GM23248 (cell line): ENCODE measurements at places on chromosomes 12 and 14. TPM values are rescaled to one million over a fixed set of nuclear protein-coding genes. Genes with fewer than 3 reads are reported as not detected.

GRCh38 chr14:102819747-102820330 lies 42.6 kb downstream of the TRAF3 start:
- peak; percentile 29 for DNase-seq

DNA sequence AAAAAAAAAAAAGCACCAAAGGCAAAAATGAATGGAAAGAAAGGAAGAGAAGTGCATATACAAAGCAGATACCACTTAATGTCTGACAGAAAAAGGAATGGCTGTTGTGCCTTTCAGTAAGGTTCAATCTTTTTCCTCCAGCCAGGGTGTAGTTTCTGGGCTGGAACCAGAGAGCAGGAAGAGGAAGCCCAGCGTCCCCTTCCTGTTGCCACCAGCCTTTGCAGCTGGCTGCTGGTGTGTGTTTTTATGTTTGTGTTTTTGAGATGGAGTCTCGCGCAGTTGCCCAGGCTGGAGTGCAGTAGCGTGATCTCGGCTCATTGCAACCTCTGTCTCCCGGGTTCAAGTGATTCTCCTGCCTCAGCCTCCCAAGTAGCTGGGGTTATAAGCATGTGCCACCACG lies 64.6 kb upstream of the LTA4H start:
- DNase-seq: no peak

Gene NDRG2
- 0.28 and 0.85 TPM in 2 replicates for polyA plus RNA-seq

Gene C14orf39
- not detected in 2 replicates for polyA plus RNA-seq

- DNase-seq: no peak
Measured at GRCh38 chr12:44582521-44582920, 293.6 kb downstream of the NELL2 start.

GRCh38 chr14:36829547-36829946 lies 167.9 kb downstream of the PAX9 start:
- no peak for DNase-seq

- DNase-seq: no peak
Measured at GRCh38 chr14:29846339-29847055, 81.2 kb downstream of the PRKD1 start.

GRCh38 chr14:104970231-104971068 lies 7.7 kb downstream of the AHNAK2 start:
- peak; percentile 98 for DNase-seq

DNA sequence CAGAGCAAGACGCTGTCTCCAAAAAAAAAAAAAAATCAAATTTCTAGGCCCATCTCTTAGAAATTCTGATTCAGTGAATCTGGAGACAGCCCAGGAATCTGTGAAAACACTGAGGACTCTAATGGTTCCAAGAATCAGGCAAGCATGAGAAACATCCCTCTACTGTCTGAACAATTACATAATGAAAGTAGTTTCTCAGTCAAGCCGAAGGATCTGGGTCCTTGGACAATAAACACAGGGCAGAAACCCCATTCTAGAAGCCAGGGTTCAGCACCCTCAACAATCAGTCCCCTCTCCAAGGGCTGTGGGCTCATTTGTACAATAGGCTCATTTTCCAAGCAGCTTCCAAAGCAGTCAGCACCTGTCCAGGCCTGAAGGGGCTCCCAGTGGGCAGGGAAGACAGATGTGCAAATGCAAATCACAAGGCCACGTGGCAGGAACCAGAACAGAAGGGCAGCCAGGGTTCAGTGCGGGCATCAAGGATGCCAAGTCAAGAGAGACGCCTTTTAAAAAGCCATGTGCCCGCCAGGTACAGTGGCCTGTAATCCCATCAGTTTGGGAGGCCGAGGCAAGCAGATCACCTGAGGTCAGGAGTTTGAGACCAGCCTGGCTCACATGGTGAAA lies 96.1 kb downstream of the KSR2 start:
- DNase-seq: peak; percentile 30

Gene TAS2R46
- polyA plus RNA-seq: not detected in 2 replicates

DNA sequence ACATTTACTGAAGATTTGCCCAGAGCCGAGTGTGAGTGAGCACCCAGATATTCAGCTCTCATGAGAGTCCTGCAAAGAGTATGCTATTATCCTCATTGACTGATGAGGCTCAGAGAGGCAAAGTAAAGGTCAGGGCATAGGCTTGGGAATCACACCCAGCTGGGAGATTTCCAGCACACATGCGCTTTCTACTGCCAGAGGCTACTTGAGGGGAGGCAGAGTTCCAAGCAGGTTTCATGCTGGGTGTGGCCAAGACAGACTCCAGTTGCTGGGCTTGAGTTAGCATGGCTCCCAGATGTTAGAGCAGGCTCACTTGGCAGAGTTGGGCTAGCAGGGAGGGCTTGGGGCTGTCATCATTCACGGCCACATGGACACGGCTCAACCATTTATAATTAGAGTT lies 14.4 kb upstream of the FAM181A start:
- DNase-seq: peak; percentile 7

DNA sequence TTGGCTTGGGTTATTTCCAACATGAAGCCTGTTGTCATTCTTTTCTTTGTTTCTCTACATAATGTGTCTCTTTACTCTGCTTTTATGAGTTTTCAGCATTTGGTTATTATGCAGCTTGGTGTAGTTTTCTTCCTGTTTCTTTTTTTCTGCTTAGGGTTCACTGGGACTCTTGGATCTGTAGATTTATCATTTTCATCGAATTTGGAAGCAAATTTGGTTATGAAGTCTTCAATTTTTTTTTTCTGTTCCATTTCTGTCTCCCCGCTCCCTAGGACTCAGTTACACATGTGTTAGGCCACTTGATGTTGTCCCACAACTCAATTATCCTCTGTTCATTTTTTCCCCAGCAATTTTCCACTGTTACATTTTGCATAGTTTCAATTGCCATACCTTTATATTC lies 13.8 kb upstream of the BEGAIN start:
- DNase-seq: no peak

- DNase-seq: no peak
Measured at GRCh38 chr12:2646341-2646740, 148.4 kb upstream of the FKBP4 start.

GRCh38 chr14:91339671-91340369 lies 77.8 kb downstream of the CCDC88C start:
- DNase-seq: no peak

Gene CYP46A1
- 0.15 and 0.29 TPM in 2 replicates for polyA plus RNA-seq

- no peak for DNase-seq
Measured at GRCh38 chr12:56922031-56922430, 12.2 kb downstream of the SDR9C7 start.

DNA sequence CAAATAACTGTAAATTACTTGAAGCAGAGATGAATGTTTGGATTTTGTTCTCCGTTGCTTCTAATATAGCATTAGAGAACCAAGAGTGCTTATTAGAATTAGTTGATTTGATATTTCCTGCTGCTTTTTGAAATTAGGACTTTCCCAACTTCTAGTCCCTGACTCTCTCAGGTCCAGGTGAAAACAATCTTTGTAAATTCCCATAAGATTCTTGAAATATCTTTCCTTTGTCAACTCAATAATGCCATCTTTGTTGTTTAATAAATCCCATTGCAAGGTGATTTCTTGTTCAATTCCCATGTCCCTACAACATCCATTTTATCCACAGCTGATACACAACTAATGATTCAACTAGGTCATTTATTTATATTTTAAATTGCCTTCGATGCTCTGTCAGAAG lies at the start of gene OR4K2:
OR4K2 (plus strand) TSS at position 301 of the 400 bp plus-strand sequence. CDS start 1,126 bp downstream, outside the sequence.
- no peak for DNase-seq

DNA sequence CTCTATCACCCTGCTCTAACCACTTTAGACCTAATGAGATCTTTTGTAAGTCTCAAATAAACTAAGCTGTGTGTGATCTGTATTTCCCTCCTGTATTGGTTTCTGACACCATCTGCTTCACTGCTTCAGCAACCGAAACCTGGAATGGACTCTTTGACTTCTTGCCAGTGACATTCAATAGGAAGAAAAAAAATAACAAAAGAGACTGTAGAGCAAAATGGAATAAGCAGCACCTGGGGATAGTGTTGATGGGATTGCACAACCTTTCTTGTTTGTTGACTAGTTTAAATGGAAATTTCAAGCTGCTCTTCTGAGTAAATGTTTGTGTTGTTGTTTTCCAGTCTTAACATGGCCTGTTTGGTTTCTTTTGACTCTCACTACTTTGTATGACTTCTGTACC lies 888.6 kb upstream of the SEL1L start:
- no peak for DNase-seq

DNA sequence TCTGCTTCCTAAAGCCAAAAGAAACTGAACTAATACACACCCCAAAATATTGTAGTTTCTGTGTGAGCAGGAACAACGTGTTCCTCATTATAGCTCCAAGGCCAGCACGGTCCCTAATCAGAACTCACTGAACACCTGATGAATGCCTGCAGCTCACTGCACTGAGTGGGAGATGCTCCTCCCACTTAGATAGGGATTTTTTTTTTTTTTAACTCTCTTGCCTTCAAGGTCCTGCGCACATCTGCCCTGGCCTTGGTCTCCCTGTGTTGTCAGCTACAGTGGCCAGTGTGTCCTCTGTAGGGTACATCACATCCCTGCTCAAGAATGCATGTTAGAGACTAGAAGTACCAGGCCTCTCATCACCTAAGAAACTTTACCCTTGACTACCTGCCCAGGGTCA lies 44.3 kb upstream of the TMPO start:
- DNase-seq: no peak

Gene RERG
- not detected in 2 replicates for polyA plus RNA-seq

Gene NXPH4
- 5.4 and 6.7 TPM in 2 replicates for polyA plus RNA-seq

Gene FOXN4
- not detected in 2 replicates for polyA plus RNA-seq

Gene NRL
- 0.48 and 0.56 TPM in 2 replicates for polyA plus RNA-seq

DNA sequence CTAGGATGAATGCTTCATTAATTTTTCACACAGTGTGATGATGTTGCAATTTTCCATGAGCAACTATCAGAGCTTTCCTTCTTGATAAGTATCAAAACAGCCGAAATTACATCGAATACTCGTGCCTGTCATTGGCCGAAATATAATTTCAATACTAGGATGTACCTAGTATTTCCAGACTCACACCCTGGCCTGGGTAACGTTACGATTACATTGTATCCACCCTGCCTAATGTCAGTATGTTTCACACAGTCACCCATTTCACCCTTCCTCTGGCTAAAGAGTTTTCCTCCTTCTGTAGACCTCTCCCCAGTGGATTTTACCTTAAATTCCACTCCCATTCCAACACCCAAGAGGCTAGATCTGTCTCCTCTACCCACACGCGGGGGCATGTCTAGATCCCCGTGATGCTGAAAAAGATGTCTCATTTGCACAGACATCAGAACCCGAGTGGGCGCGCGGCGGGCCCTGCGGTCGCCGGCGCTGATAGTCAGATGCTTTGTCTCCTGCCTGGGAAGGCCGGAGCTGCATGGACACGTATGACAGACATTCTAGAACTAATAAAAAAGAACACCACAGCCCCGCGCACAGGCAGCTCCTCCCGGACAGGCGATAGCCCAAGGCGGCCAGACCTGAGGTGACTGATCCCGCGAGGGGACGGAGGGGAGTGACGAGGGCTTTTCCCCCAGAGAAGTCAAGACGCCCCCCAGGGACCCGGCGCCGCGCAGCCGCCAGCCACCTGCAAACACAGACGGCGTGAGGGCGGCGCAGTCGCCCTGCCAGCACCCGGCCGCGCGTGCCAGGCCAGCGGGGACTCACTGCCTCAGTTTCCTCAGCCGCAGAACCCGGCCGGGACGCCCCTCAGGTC lies 723 bp downstream of the KIF21A start:
- DNase-seq: peak; percentile 70

DNA sequence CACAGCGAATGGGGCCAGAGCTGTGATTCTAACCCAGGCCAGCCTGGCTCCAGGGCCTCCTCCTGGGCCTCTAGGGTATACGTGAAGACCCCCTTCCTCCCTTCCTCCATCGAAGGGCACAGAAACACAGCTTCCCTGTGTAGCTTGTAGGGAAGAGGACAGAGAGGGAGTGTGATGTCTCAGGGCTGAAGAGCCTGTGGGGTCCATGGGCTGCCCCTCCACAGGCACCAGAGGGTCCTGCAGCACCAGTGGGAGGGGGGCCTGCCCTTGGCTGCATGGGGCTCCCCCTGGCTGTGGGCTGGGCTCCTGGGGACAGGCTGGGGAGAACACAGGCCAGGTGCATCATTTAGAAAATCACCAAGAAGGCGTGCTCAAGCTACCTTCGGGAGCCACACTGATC lies 178.5 kb downstream of the CALM1 start:
- no peak for DNase-seq

- no peak for DNase-seq
Measured at GRCh38 chr12:32893043-32893442, 3.5 kb downstream of the PKP2 start.

Gene INSM2
- polyA plus RNA-seq: not detected in 2 replicates
